ENCODE measurements at places on chromosomes 5 and 9.

DNA sequence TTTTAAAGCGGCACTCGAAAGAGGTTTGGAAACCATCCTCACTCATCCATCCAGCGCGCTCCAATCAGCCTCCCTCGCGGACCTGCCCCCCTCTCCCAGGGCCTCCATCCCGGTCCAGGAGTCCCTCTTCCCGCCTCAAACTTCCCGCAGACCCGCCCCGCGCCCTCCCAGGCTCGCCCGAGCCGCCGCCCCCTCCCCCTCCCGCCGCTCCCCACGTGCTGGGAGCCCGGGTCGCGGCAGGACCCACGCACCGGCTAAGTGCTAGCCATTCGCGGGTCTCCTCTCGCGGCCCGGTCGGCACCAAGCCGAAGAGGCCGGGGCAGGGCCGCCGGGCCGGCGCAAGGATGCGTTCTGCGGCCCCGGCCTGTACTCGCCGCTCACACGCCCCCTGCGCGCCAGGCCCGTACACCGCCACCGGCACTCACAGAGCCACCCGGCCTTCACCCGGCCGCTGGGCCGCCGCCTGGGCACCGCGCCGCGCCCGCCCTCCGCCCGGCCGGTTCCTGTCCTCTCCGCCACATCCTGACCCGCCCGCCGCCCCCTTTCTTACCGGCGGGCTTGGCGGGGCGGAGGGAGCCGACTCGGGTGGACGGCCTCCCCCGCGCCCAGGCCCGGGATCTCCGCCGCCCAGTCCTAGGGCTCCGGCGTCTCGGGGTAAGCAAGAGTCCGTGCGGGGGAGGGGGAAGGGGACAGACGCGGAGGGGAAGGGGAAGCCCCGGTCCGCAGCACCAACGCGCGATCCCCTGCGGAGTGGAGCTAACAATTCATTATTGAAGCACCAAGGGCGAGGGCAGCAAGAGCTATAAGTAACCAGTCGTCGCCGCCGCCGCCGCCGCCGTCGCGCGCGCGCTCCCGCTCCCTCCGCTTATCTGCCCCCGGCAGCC is 576 bp downstream of the CHD1 start:
- no peak for DNase-seq

DNA sequence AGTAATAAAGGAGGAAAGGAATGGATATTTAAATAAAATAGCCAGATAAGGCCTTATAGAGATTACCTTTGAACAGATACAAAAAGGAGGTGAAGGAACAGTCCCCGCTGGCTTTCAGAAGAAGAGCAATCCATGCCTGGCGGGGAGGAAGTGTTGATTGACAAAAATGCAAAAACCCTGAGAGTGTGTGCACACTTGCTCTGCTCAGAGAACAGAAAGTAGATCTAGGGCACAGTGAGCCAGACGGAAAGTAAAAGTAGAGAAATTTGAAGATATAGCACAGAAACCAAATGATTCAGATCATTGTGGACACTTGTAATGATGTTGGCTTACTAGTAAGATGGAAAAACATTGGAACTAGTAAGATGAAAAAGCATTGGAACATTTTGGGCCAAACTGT is 720.6 kb downstream of the PTPRD start:
- DNase-seq: no peak

- no peak for DNase-seq
Observed at GRCh38 chr5:141637767-141638419, 1.1 kb downstream of the RELL2 start.

GRCh38 chr5:89233462-89233861 is 350.5 kb upstream of the MEF2C start:
- DNase-seq: no peak

DNA sequence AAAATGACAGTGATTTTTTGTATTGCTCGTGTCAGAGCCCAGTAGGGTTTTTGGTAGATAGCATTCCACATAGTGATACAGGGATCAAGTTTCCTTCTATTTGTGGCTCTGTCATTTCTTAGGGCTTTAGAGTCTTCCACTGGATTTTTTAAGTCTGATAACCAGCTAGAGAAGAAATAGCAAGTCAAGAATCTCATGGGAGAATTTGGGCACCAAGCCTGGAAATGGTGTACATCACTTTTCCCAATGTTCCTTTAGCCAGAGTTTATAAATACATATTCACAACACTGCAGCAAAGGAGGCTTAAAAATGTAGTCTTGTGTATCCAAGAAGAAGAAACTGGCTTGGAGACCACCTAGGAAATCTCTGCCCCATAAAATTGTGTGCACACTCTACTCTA is 647.1 kb upstream of the KLF4 start:
- DNase-seq: no peak

- DNase-seq: no peak
Observed at GRCh38 chr9:129748249-129748648, 4.6 kb downstream of the PTGES start.

DNA sequence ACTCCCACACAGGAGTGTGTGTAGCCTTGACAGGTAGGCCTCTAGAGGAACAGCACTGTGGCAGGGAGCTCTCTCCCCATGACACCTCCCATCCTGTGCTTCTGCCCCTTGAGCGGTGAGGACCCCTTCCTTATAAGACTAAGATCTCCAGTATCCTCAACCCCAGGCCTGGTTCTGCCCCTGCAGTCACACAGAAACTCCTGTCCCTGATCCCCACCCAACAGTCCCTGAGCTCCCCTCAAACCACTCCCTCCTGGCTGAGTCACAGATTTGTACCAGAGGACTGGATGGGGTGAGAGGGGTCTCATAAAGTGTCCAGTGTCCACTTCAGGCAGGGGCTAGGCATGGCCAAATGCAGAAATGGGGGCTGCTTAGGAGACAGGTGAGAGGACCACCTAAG is 47.8 kb upstream of the CDKN2AIPNL start:
- no peak for DNase-seq

DNA sequence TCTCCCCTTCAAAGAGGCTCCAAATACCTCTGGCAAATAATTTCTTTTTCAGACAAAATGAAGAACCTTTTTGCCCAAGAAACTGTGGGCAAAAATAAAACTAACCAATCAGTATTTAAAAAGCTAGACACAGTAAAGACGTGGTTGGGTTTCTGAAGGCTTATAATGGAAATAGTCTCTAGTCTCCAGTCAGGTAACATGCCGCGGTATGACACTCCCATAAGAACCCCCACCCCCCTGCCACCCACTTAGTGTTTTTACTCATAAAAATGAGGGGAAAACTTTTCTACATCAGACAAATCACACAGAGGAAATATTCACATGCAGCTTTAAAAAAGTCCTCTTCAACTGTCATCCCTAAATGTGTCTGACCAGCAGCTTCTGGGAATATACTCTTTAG is 105.3 kb downstream of the THBS4 start:
- no peak for DNase-seq

- no peak for DNase-seq
Observed at GRCh38 chr9:130639124-130639765, 25.1 kb upstream of the PRDM12 start.

DNA sequence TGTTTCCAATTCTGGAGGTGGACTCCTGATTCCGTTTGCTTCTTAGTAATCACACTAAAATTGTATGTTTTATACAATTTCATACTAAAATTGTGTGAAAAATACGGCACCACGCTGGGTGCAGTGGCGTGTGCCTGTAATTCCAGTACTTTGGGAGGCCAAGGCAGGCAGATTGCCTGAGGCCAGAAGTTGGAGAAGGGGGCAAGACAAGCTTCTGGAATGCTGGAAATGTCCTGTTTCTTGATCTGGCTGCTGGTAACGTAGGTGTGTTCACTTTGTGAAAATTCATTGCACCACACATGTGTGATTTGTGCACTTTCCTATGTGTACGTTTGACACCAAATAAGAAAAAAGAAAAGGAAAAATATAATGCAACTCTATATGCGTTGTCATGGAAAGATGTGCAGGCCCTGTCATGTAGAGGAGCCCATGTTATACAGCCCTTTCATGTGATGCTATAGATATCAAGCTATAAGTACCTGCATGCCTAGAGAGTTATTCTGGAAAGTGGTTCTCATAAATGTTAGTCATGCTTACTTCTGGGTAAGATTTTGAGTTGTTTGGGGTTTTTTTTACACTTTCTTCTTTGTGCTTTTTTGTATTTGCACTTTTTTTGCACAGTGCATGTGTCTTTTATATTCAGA is 119.9 kb downstream of the TMEM174 start:
- DNase-seq: no peak

- no peak for DNase-seq
Observed at GRCh38 chr9:16139774-16140173, 586.9 kb downstream of the CCDC171 start.

DNA sequence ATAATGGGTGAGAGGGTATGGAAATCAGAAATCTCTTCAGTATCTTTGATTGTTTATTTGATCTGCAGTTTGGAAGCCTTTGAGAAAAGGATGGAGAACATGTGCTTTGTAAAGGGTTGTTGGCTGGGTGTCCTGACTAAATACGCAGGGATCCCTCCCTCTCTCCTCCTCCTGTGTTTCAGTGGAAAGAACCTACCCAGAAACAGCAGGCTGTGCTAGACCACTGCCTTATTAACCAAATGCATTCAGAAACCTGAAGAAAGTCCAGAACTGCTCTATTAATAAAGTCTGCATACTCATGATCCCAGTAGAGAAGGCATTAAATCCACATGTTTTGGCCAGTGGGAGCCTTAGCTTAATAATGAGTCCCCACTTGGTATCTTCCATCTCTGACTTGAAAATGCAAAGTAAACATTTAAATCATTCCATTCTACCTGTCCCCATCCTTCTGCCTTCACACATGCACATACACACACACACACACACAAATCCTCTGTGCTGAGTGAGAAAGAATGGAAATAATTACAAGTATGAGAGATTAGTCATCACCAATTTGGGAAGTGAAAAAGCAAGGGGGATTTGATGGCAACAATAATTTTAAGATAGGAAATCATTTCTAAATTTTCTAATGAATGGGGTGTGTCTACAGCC is 10.0 kb upstream of the LECT2 start:
- DNase-seq: no peak

GRCh38 chr9:133554729-133555128 is 20.2 kb downstream of the ADAMTSL2 start:
- no peak for DNase-seq
